ENCODE measurements at places on chromosomes 1 and 21. TPM values are rescaled to one million over a fixed set of nuclear protein-coding genes. Genes with fewer than 3 reads are reported as not detected.

Gene HCRTR1
- 0.51 TPM for polyA plus RNA-seq

Gene CLCA4
- 0.04 TPM for polyA plus RNA-seq

Gene NDUFV3
- polyA plus RNA-seq = 55.0 TPM

Gene FALEC
- 0.39 TPM for polyA plus RNA-seq

Gene TAS1R1
- polyA plus RNA-seq = 0.04 TPM

Gene C1orf105
- polyA plus RNA-seq = 0.18 TPM

Gene IVNS1ABP
- polyA plus RNA-seq = 29.7 TPM

Gene HOOK1
- 0.06 TPM for polyA plus RNA-seq

Gene GRIK1
- polyA plus RNA-seq = 0.04 TPM

Gene IFI44L
- polyA plus RNA-seq = 0.91 TPM

Gene SLC1A7
- 0.04 TPM for polyA plus RNA-seq

Gene MTF1
- polyA plus RNA-seq = 6.0 TPM

DNA sequence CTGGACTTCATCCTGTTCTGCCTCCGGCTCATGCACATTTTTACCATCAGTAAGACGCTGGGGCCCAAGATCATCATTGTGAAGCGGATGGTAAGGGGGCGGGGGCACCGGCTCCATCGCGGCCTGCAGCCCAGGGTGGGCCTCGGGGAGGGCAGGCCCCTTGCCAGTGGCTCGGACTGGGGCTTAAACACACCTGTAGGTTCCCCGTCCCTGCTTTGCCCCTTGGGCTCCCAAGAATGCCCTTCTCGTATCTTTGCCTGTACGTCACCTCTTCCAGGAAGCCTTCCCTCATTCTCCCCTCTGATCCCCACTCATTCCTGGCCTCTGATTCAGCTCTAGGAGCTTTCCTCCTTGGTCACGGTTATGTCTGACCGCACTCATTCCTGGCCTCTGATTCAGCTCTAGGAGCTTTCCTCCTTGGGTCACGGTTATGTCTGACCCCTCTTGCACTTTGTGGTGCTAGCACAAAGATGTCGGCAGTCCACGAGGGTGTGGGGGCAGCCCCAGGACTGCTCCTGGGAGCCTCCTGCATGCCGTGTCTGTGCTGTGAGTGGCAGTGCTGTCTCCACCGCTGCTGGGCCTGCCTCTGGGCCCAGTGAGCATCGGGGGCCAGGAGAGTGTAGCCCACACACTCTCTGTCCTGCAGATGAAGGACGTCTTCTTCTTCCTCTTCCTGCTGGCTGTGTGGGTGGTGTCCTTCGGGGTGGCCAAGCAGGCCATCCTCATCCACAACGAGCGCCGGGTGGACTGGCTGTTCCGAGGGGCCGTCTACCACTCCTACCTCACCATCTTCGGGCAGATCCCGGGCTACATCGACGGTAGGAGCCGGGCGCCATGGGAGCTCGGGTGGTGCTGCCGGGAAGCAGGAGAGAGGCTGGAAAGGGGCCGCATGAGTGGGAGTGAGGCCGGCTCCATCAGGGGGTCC, 49.1 kb upstream of the LRRC3 start:
- H3K36me3 ChIP-seq = no peaks in the 10 kb centered on the region
- DNase-seq = no peak
- no peak overlapping the region for H3K27ac ChIP-seq
- no peak overlapping the region for H3K4me3 ChIP-seq

DNA sequence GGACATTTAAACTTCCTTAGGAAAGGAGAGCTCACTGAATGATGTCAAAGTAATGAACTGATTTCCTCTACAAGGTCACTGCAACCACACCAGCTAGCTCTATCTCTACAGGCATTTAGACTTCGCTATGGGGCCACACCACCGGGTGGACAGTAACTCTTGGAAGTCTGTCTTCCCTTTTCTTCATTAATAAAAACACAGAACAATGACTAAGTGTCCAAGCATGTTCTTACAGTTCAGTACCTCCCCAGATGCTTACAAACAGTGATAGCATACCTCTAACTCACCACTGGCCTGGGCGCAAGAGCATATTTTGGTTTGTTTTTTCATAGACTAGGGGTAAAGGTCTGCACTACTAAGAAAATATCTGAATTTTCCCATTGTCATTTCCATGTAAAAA, 54.6 kb downstream of the SIM2 start:
- no peaks in the 10 kb centered on the region for H3K36me3 ChIP-seq
- H3K27me3 ChIP-seq = peaks cover 4% of the 10 kb centered on the region

DNA sequence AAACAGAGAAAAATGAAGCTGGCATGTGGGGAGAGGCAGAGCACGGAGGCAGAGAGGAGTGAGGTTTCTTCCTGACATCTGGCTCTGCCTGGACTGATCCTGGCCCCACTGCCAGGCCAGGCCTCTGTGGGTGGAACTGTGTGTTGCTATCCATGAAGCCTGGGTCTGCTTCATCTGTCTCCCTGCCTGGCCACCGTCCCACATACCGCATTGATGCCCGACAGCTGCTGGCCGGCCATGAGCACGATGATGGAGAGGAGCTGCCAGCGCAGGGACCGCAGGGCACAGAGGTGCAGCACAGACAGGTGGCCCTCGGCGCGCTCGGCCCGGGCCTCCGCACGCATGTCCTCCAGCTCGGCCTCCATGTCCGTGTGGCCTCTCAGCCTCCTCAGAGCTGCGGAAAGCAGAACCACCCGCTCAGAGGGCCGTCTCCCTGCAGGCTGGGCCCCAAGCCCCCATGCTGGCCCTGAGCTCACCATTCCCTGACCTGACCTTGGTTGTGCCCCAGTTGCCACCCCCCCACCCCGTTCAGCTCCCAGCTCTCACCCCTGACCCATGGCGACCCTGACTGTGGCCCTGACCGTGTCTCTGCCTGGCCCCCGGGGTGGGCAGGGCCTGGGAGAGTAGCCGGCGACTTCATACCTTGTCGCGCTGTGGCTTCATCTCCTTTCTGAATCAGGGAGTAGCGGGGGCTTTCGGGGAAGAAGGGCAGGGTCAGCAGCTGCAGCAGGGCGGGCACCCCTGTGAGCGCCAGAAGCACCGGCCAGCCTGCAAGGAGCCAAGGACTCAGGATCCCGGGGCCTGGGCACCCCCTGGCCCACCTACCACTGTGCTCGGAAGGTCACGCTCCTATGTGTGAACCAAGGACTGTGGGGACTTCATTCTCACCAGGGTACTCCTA, 11.5 kb downstream of the SLC2A7 start:
- H3K27ac ChIP-seq = no peak overlapping the region
- no peak for DNase-seq
- H3K4me1 ChIP-seq = no peaks in the 10 kb centered on the region
- no peaks in the 10 kb centered on the region for H3K36me3 ChIP-seq
- H3K4me3 ChIP-seq = no peak overlapping the region

GRCh38 chr21:14686466-14687267, 140.6 kb upstream of the SAMSN1 start:
- H3K27me3 ChIP-seq = no peaks in the 10 kb centered on the region
- DNase-seq = no peak
- no peaks in the 10 kb centered on the region for H3K4me1 ChIP-seq
- H3K27ac ChIP-seq = no peak overlapping the region
- H3K36me3 ChIP-seq = no peaks in the 10 kb centered on the region

DNA sequence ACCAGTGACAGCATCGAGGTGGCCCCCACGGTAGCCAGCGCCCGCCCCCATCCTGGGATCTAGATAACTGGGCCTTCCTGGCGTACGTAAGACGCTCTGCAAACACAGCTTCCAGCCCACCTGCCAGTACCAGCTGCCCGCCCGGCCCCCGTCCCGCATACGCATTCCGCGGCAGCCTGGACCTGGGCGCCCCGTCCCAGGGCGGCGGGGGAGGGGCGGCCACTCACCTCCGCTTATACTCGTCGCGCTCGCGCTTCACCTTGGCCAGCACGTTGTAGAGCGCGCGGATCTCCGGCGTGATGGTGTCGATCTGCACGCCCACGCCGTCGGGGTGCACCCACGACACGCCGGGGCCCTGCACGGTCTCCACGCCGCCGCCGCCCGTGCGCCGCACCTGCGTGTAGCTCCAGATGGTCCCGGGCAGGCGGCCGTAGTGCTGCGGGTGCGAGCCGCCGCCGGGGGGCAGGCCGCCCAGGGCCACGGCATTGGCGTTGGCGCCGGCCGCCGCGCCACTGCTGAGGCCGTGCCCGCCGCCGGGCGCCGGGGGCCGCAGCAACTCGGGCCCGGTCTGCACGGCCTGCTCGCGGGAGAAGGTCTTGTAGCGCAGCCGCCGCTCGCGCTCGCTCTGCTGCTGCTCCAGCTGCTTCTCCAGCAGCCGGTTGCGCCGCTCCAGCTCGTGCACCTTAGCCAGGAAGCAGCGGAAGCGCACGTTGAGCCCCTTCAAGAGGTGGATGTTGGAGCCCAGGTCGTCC, 859 bp downstream of the IFFO2 start:
- H3K27me3 ChIP-seq = no peaks in the 10 kb centered on the region
- peak overlapping the region; percentile 23 for H3K27ac ChIP-seq
- H3K4me3 ChIP-seq = peak overlapping the region; percentile 80
- peaks cover 23% of the 10 kb centered on the region for H3K4me1 ChIP-seq
- DNase-seq = peak; percentile 74

GRCh38 chr1:167721617-167722151, at the start of gene MPZL1:
TSS of gene MPZL1 (plus strand) at chr1:167721982. CDS start at chr1:167722152, 170 bp downstream.
- DNase-seq = peak; percentile 97
- H3K4me3 ChIP-seq = peak within 1 kb of the TSS; percentile 96
- no peaks in the 10 kb centered on the region for H3K27me3 ChIP-seq
- peak within 1 kb of the TSS; percentile 85 for H3K27ac ChIP-seq

DNA sequence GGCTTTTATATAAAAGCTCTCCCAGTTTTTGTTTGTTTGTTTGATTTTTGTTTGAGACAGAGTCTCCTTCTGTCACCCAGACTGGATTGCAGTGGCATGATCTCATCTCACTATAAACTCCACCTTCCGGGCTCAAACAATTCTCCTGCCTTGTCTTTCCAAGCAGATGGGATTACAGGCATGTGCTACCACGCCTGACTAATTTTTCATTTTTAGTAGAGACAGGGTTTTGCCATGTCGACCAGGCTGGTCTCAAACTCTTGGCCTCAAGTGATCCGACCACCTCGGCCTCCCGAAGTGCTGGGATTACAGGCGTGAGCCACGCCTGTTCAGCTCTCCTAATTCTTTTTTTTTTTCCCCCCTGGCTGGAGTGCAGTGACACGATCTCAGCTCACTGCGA, 4.4 kb downstream of the PCAT6 start:
- H3K36me3 ChIP-seq = no peaks in the 10 kb centered on the region
- peaks cover under 1% of the 10 kb centered on the region for H3K4me1 ChIP-seq
- no peaks in the 10 kb centered on the region for H3K27me3 ChIP-seq
- no peak for DNase-seq
- no peak overlapping the region for H3K4me3 ChIP-seq

GRCh38 chr1:47399846-47400155, 16.3 kb upstream of the FOXE3 start:
- no peak overlapping the region for H3K27ac ChIP-seq
- H3K27me3 ChIP-seq = no peaks in the 10 kb centered on the region
- DNase-seq = no peak

DNA sequence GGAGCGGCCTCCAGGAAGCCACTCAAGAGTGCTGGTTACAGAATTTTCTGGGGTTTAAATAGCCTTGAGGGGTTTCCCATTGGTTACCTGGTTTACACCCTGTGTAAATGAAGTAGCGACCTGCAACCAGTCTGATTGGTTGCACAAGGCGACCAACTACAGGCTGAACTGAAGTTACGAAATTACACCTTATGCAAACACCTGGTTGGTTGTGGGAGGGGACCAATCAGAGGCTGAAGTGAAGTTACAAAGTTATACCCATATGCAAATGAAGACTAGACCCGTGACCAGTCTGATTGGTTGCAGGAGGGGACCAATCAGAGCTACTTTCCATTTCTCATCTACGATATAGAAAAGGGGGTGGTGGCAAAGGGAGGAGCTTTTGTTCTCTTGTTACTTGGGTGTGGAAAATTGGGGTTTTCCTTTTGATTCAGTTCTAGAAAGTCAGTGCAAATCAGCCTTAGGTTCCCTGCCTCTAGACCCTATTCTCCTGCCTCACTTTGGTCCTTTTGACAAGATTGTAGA, 22.2 kb upstream of the C1orf174 start:
- H3K36me3 ChIP-seq = no peaks in the 10 kb centered on the region
- DNase-seq = no peak
- H3K27ac ChIP-seq = no peak overlapping the region

DNA sequence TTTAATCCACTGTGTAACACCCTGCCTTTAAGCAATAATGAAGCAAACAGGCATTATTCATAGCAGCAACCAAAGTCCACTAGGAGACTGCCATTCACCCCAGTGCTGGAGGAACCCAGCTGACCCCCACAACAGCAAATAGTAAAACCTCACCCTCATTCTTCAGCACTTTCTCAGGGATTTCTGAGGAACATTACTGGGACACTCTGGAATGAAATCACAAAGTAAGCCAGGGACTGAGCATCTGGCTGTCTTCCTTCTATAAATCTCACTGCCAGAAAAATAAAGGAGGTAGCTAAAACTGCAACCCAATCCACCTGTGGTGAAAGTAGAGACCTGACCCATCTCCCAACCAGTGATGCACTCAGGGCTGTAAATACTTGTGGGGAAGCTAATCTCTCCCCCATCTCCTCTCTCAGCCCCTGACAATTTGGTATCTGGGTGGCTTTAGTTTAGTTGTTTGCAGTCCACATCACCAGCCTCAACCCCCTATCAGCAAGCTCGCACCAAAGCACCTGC, 47.1 kb downstream of the COL6A1 start:
- no peak overlapping the region for H3K27ac ChIP-seq
- H3K4me1 ChIP-seq = no peaks in the 10 kb centered on the region
- peak; percentile 23 for DNase-seq
- H3K36me3 ChIP-seq = no peaks in the 10 kb centered on the region

GRCh38 chr1:145757420-145757819, 38.1 kb downstream of the CD160 start:
- no peaks in the 10 kb centered on the region for H3K27me3 ChIP-seq
- DNase-seq = no peak
- H3K36me3 ChIP-seq = peaks cover 91% of the 10 kb centered on the region
- no peak overlapping the region for H3K4me3 ChIP-seq
- no peak overlapping the region for H3K27ac ChIP-seq

DNA sequence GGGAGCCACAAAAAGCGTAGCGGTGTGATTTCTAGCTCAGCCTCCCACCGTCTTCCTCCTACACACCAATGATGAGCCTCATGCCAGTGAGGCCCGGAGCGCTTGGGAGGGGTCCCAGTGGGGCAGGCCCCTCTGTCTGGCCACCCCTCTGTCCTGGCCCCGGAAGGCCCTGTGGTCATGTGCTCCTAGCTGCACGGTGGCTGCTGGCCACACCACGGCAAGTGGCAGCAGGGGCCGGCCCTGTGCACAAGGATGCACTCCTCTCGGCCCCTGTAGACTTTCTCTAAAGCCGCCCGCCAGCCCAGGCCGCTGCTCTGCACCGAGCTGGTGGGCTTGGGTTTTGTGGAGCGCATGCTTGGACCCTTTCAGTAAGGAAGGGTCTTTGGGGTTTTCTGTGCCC, 53.6 kb downstream of the KCNAB2 start:
- no peak overlapping the region for H3K27ac ChIP-seq
- peak; percentile 16 for DNase-seq
- no peaks in the 10 kb centered on the region for H3K36me3 ChIP-seq
- no peaks in the 10 kb centered on the region for H3K4me1 ChIP-seq

- H3K27me3 ChIP-seq = no peaks in the 10 kb centered on the region
- no peak overlapping the region for H3K4me3 ChIP-seq
- no peaks in the 10 kb centered on the region for H3K36me3 ChIP-seq
- H3K4me1 ChIP-seq = peaks cover 16% of the 10 kb centered on the region
- peak; percentile 30 for DNase-seq
- H3K27ac ChIP-seq = peak overlapping the region; percentile 60
Observed at GRCh38 chr1:224497714-224498573, 63.3 kb upstream of the WDR26 start.

- no peak overlapping the region for H3K4me3 ChIP-seq
- peaks cover 18% of the 10 kb centered on the region for H3K4me1 ChIP-seq
- no peak overlapping the region for H3K27ac ChIP-seq
- no peaks in the 10 kb centered on the region for H3K27me3 ChIP-seq
- no peaks in the 10 kb centered on the region for H3K36me3 ChIP-seq
- DNase-seq = peak; percentile 24
Observed at GRCh38 chr1:85450832-85451231, 14.1 kb downstream of the DDAH1 start.

- peaks cover 50% of the 10 kb centered on the region for H3K4me1 ChIP-seq
- DNase-seq = no peak
- H3K27me3 ChIP-seq = no peaks in the 10 kb centered on the region
Observed at GRCh38 chr1:234582186-234582585, 27.8 kb downstream of the IRF2BP2 start.
